D341Med (cell line): ENCODE measurements at places on chromosomes 5 and 9.

- DNase-seq: peak; percentile 7
Observed at GRCh38 chr5:179382486-179382885, 37.2 kb upstream of the ADAMTS2 start.

DNA sequence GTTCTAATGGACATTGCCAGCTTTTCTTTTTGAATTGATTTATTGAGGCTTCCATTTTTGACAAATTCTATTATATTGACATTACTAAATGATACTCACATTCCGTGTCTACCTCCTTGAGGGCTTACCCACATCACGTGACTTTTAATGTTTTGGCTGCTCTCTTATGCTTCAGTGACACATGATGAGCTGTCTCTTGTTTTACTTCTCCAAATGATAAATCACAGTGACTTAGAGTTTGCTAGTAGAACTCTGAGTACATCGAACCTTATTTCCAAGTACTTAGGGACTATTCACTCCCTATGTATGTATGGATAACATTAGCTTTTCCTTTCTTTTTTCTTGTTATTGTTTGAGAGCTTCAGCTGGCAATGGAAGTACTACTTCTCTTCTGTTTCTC lies 169.8 kb upstream of the KCNN2 start:
- DNase-seq: no peak

DNA sequence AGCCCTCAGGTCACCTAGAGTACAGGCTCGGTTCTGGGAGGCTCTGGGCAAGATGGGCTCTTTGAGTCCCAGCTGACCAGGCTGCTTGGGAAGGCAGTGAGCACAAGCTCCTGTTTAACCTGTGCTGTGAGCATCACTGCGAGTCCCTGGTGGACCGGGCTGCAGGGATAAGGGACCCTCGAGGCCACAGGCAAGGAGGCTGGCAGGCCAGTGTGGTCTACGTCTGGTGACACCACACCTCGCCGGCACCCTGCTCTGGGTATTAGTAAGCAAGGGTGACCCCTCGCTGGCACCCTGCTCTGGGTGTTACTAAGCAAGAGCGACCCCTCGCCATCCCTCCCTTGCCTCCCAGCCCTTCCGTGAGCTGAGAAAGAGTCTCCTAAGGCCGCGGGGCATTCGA lies 125.9 kb upstream of the FOXD4L5 start:
- no peak for DNase-seq

- no peak for DNase-seq
Observed at GRCh38 chr5:157343842-157344790, 78.2 kb downstream of the CYFIP2 start.

DNA sequence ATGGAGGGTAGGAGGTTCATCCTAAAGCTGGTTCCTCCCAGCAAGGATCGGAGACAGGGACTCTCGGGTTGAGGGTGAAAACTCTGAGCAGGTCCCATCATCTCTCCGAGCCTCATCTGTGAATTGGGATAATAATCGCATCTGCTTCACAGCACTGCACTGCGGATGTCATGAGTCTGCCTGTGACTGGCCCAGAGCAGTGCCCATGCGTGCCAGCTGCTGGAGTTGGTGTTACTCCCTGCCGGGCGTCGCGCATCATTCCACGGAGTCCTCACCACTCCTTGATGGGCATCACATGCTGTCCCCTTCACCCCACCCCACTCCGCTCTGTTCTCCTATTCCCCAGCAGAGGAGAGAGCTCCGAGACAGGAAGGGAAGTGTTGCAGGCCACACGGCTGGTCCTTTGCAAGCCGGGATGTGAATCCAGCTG lies 35.1 kb upstream of the ORM1 start:
- no peak for DNase-seq
